ENCODE measurements at places on chromosomes 2 and 18.
A peak's percentile ranks its signal among the peaks of the same experiment; 100 is the strongest.

DNA sequence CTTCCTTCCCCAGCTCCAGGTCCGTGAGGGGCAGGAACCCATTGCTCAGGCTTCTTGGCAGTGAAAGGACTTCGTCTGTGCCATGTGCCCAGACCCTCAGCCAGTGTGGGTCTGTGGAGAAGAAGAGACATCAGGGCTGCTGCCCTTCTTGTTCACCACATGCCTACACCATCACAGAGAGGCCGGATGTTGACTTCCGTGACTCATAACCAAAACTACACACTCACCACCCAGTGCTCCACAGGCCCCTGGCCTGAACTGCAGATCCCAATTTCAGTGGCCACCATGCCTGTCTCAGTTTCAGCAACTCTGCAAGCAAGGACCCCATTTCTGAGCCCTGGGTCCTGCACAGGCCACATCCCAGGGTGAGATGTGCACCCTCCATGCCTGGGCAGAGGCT, 332.6 kb upstream of the SALL3 start:
- no peak for DNase-seq

- DNase-seq, result peak; percentile 43
Measured at GRCh38 chr2:130836501-130837174, at the start of gene ARHGEF4. Gene ARHGEF4, plus strand, starts transcription at chr2:130836914. Its CDS starts 40 bp downstream, at chr2:130836954.

- DNase-seq, result peak; percentile 25
Measured at GRCh38 chr2:219636144-219636915, 8.9 kb downstream of the SLC4A3 start.

- no peak for DNase-seq
Measured at GRCh38 chr2:123566291-123566946, 458.7 kb upstream of the CNTNAP5 start.

DNA sequence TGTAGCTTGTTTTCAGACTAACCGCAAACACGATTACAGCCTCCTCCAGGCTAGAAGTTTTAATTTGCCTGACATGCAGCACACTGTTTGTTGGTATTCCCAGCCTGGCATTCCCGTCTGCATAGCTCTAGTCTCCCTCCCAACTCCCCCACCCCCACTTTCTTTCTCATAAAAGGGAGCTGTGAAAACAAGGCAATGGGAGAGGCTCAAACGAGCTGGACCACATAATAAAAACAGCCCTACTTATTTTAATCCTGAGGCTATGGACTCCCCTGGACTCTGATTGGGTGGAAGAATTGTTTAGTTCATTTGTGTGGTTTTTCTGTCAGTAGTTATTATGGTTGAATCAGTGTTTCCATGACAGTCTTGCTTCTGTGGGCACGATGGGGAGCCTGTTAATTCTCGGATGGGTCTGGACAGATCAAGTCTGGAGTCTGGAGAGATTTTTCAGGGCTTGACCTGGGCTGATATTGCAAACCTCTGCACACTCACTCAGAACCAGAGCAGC, 1.2 kb downstream of the STON1 start:
- no peak for DNase-seq

GRCh38 chr2:27461118-27461517, 18.9 kb downstream of the KRTCAP3 start:
- DNase-seq, result peak; percentile 74

Data from left ventricle myocardium superior (tissue), 1 donor.